Activated T-helper 2 cell treated with anti-CD3 and anti-CD28 coated beads, Interferon-gamma antibody, Interleukin-2, Interleukin-4, amounts not matched to agents 10 μg/mL and 5 μg/mL and 100 μg/mL, durations not matched to agents 14 hours and 24 hours and 36 hours (primary cell): ENCODE measurements at places on chromosomes 5 and 9.

- no peak for DNase-seq
Observed at GRCh38 chr5:131386779-131387178, 122.9 kb downstream of the CDC42SE2 start.

DNA sequence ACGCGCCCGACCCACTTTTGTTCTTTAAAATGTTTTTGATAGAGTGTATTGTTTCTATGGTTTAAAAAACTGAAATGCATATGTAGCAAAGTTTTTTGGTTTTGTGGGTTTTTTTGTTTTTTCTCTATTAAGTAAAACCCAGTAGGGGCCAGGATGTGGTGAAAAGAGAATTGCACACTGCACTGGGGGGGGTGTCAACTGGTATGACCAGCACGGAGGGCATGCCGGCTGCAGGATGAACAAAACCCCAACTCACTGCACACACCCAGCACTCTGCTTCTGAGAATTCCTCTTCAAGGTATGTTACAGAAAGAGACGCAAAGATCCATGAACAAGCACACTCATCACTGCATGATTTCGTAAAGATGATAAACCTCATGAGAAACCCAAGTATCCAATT lies 75.0 kb downstream of the STK10 start:
- DNase-seq: peak; percentile 81

DNA sequence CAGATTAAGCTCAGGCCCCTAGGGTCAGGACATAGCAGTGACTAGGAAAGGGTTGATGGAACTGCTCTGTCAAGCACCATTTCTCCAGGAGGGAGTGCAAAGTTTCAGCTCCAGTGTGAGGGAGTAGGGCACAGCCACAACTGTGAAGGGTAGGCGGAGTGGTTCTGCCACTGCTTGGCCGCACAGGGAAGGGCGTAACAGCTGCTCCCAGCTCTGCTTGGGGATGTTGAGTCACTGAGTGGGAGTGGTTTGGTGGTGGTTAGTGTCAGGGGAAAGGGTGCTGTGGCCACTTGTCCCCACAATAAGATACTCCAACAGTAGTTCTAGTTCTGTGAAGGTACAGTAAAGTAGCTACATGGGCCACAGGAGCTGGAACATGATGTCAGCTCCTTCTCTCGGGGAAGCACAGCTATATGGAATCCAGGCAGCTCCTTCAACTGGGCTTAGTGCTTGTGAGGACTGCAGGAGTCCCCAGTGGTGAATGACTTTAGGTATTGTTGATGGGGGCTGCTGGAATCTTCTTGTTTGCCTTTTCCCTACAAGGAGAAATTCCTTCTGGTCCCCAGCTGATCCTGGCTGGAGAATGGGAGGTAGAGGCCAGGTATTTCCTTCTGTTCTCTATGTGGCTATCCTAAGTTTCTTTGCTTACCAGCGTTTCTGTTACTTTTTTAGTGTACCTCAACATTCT lies 314.5 kb downstream of the SPATA31D1 start:
- DNase-seq: no peak

DNA sequence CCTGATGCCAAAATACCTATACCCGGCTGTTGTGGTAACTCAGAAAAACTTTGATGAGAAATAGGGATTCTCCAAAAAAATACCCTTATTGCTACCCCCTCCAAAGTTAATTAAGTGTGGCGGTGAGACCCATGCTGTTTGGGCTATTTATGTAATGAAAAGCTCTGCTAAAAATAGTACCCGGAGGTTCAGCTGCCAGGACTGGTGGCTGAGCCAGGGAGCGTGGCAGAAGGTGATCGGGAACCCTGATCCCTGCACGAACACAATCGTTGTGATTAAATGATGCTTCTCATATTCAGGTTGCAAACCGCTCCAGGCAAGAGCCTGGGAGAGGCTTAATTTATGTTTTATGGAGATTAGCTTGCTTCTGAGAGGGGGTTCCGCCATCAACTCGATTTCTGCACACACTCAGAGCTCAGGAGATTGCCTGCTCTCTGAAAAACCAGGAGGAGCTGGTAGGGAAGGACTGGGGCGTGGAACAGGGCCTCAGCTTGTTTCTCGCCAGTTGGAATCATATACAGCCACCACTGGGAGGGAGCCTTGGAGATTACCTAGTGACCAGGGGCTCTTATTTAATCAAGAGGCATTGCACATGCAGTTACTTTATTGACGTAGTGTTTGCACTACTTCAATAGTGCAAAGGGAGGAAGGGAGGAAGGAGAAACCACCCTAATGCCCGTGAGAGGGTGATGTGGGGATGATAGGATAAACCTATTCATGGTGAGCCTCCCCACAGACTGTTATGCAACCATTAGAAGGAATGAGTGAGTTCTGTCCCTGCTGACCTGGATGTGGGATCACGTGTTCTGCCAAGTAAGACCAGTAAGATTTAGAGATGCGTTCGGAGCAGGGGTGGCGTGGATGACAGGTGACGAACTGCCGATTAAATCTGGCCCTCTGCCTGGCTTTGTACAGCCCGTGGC lies 23.4 kb downstream of the HRH2 start:
- no peak for DNase-seq

GRCh38 chr5:66609615-66610014 lies 13.4 kb downstream of the MAST4 start:
- no peak for DNase-seq

DNA sequence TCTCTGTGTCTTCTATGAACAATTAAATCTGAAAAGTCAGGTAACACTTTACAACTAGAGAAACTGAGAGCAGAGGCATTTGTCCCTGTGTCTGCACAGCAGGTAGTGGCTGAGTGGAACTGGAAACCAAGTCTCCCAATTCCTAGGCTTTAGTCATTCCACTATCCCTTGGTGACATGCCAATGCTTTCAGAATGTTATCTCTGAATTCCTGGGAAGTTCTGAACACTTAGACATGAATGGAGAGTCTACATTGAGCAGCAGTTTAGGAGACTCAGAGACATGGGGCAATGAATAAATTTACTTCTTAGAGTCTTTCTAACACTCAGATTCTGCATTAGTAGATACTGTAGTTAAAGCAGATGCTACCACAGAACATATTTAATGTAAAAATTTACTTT lies 94.8 kb upstream of the APC start:
- no peak for DNase-seq

DNA sequence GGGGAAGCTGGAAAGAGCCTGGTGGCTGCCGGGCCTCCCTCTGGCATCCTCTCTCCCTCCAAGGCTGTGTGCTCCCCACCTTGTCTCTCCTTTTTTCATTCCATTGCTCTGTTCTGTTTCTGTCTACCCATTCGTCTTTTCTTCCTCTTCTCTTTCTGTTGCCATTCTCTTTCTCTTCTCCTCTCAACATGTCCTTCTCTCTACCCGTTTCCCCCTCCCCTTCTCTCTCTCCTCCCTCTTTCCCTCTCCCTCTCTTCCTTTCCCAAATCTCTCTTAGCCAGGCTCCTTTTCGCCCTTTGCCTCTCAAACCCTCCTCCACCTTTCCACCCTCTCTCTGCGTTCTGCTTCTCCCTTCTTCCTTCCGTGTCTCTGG lies 19.4 kb upstream of the KCNIP1 start:
- DNase-seq: no peak

- no peak for DNase-seq
Observed at GRCh38 chr9:94868464-94868863, 142.0 kb downstream of the AOPEP start.

DNA sequence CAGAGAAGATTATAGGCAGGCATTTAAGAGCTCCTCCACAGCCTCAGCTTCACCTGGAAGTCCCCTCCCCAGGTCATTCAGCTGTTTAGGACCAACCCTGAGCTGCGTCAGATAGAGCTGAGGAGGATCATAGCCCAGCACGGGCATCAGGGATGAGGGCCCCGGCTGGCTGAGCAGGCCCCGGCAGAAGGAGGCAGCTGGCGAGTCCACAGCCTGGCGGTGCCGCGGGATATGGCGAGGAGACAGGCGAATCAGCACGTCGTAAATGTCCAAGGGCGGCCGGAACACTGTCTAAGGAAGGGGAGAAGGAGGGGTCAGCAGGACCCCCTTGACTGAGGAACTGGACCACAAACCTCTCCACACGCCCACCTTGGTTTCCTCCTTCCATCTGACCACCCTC lies 10.6 kb downstream of the NOL6 start:
- no peak for DNase-seq

GRCh38 chr5:60604771-60605170 lies 95.2 kb downstream of the DEPDC1B start:
- no peak for DNase-seq

DNA sequence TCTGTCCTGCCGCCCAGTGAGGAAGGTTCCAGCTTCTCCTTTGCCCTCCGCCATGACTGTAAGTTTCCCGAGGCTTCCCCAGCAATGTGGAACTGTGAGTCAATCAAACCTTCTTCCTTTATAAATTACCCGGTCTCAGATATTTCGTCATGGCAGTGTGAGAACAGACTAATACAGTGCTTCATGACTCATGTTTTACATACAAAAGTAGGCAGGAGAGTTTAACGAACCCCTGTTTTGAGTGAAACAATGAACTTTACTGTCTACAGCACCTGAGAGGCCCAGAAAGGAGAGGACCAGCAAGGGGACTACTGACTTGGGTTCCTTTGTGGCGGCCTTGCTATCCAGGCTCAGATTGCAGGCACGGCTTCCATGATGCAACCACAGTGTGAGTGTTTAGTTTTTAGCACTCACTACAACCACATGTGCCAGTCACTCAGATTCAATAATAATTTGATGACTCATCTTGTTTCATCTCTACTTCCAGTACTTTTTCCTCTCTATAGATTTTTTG lies 139.1 kb upstream of the CLINT1 start:
- no peak for DNase-seq

GRCh38 chr5:163453705-163454104 lies 6.2 kb downstream of the NUDCD2 start:
- DNase-seq: no peak

DNA sequence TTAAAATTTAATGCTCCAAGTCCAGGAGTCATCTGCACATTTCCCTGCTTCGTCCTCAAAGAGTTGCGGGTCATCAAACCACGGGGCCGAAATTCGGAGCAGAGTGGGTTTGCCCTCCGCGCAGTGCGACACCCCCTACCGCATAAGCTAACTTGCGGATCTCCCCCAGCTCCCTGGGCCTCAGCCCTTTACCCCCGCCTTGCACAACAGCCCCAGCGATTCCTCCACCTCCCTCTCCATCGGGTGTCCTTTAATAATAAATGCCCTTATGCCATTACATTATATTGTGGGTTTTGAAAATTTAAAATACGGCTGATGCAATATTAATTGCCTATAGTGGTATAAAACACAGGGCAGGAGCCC lies 3.9 kb downstream of the POU4F3 start:
- no peak for DNase-seq

GRCh38 chr5:59891962-59892643 lies 1.4 kb downstream of the PDE4D start:
- no peak for DNase-seq

GRCh38 chr5:144460600-144460999 lies 289.9 kb downstream of the KCTD16 start:
- DNase-seq: no peak

DNA sequence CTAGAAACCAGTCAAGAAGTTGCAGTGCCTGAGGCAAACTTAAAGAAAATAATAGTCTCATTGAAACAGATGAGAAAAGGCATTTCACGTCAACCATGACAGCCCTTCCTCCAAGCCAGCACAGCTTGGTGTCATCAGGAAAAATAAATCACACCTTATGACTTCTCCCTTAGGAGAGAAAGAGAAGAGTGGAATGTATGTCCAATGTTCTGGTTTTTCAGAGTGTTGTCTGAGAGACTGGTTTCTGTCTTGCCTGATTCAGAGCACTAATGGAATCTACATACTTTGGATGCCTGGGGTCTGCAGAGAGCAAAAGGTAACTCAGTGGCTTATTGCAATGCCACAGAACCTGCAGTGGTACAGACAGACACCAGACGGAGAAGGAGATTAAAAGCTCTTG lies 105.5 kb upstream of the PDE4D start:
- DNase-seq: no peak

- DNase-seq: no peak
Observed at GRCh38 chr9:126093771-126094170, 232.9 kb upstream of the MVB12B start.

- DNase-seq: no peak
Observed at GRCh38 chr5:13866792-13867191, 77.7 kb downstream of the DNAH5 start.

DNA sequence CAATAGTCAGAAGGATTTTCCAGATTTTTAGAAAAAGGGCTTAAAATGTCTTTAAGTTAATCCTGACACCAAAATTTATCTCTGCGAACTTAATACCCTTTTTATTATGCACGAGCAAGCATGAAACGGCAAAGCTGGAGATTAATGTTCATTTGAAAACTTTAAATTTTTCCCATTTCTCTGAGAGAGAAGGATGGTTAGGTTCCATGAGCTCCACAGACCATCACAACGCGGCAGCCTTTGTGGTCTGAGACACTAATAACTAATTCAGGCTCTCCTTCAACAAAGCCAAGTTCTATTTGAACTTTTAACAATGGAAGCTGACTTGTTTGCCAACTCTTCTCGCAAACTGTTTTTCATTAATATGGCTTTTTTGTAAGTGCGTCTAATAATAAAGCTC lies 94.7 kb downstream of the MYO10 start:
- no peak for DNase-seq

DNA sequence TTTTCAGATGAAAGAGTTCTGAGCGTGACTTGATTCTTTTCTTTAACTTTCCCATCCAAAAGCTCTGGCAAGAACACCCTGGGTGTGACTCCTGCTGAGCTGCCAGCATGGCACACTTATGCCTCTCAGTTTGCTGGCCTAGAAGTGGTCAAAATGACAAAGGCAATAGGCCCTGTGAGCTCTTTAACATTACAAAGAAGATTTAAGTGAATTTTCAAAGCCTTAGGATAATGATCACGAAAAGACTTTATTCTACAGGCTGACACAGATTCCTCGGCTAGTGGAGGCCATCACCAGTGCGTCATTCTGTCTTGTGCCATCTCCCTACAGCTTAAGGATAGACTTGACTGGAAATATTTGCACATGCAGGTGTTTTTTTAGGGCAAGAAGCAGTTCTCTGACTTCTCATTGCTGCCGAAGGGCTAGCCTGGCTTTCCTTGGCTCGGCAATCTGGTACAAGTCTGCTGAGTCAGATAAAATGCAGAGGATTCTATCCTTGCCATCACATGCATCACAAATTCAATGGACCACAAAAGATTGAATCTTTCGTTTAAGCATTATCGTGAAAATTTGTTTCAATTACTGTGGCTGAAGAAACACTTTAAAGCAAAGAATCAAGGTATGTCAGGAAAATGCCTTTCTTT lies 311.5 kb downstream of the COX7C start:
- DNase-seq: no peak

GRCh38 chr5:58060996-58061395 lies 398.9 kb downstream of the PLK2 start:
- no peak for DNase-seq
